ENCODE measurements at places on chromosomes 13 and 19.
A peak's percentile ranks its signal among the peaks of the same experiment; 100 is the strongest.

DNA sequence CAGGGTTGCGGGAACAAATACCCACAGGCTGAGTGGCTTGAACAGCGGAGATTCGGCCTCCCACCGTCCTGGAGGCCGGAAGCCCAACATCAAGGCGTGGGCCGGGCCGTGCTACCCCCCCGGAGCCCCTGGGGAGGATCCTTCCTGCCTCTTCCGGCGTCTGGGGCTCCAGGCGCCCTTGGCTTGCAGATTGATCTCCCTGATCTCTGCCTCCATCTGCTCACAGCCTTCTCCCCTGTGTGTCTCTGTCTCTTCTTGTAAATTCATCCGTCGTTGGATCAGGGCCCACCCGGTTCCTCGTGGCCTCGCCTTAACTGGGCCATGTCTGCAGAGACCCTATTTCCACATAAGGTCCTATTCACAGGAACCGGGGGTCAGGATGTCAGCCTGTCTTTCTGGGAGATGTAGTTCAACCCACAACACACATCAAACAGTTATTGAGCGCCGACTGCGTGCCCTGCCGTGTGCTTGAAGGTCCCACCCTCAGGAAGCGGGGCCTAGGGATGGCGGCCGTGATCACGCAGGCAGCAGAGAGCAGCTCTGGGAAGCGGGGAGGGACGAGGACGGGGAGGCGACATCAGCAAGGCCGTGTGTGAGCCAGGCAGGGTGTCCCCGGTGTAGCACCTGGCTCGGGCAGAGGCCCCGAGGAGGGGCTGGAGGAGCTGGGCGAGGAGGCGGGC, 21.3 kb downstream of the HCN2 start:
- peak; percentile 61 for DNase-seq

DNA sequence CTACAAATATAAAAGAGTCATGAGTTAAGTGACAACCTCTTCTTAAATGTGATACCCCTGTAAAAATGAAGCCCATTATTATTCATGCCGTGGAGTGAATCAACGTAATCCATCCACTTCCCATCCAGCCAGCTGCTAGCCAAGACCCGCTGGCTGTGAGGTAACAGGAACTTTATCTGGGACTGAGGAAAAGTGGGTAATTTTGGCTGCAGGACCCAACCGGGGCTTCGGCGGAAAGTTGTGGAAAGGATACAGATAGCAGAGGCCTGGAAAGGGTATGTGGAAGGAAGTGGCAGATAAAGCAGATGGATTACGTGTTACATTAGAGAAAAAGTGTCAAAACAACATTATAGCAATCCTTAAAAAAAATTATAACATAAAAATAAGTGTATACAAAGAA, 48.3 kb downstream of the SLC7A1 start:
- DNase-seq: no peak

DNA sequence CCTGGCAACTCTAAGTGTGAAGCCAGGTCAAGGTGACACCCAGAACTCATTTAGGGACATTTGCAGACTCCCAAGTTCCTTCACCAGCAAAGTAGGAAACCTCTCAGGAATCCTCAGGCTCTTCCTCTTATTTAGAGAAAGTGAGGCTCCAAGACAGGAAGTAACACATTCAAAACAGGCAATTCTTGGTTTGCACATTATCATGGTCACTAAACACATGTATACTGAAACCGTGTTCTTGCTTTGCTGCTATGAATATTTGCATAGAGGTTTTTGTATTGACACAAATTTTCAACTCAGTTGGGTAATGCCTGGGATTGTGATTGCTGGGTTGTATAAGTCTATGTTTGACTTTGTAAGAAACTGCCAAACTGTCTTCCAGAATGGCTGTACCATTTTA, 13.2 kb upstream of the URI1 start:
- no peak for DNase-seq

GRCh38 chr19:3094601-3095440, 659 bp downstream of the GNA11 start:
- DNase-seq: peak; percentile 51

DNA sequence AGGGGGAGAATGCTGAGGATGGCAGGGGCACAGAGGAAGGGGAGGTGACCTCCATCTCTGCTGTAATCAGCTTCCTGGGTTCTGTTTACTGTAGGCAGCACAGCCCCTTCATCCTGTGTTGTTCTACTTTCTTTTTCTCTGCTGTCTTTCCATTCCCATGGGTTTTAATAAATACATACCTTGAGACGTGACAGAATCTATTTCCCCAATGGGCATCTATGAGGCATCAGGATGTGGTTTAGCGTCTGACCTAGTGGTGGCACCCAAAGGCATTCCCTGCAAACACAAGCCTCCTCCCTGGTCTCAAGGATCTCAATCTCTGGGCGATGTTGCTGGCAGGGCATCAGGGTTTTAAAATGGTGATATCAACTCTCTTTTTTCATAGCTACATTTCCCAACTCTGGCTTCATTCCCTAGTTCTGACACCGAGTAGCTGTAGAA, 60.8 kb downstream of the ALOX5AP start:
- no peak for DNase-seq

DNA sequence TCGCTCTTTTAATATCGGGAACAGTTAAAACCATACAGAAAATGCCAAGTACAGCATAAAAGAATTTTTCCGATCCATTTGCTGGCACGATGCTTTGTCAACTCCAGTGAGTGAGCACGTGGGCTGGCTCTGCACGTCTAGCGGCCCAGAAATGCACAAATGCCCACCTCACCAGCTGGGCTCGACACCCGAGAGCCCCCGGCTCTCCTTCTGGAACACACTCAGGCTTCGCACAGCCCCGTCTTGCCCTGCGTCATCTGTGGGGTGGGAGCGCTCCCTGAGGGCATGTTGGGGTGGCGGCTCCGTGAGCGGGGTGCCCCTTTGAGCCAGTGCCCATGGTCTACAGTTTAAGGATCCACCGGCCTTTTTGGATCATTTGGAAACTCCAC, 24.5 kb downstream of the ATP4B start:
- no peak for DNase-seq

- no peak for DNase-seq
These were observed 12.4 kb downstream of the TMEM272 start for GRCh38 chr13:51832471-51833152.

GRCh38 chr13:105139048-105139379, 1396.4 kb downstream of the EFNB2 start:
- DNase-seq: no peak

Data from femur (tissue), 1 donor.